ENCODE measurements at places on chromosomes 3 and 15. TPM values are rescaled to one million over a fixed set of nuclear protein-coding genes. Genes with fewer than 3 reads are reported as not detected.

- DNase-seq = no peak
These were observed 30.8 kb downstream of the LRRC28 start for GRCh38 chr15:99282121-99282520.

DNA sequence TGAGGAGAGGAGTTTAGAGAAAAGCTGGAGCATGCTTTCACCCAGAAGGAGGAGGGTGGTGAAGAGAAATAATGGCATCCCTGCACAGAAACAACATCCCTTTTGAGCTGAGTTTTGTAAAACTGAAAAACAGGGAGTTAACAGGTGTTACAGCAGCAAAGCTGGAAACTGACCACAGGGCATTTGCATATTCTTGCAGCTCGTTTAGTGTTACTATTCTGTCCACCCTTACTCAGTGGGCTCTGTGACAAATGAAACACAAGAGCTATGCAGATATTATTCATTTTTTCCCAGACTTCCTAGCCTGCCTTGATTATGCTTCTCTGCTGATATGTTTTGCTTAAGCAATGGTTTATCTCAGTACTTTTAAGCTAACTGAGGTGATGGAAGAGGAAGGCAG, 272.0 kb downstream of the NEK10 start:
- DNase-seq = no peak

KIF7 gene
- polyA plus RNA-seq = 3.7 TPM

DNA sequence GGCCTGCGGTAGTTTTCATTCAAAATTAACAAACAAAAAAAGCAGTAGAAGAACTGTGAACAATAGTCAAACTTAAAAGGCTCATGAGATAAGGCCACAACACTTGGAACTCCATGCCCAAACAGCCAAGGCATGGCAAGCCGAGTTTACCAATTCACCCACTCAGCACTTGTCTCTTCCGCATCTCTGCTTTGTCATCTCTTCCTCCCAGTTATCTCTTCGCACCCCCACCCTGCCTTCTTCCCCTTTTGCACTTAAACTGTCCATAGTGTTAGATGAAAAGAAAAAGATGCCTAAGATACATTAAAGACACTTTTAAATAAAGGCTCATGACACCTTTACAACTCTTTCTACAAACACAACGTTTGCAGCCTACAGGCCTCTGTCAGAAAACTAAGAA, 11.1 kb downstream of the TLE3 start:
- no peak for DNase-seq

ZMYND10 gene
- 0.20 TPM for polyA plus RNA-seq

DNA sequence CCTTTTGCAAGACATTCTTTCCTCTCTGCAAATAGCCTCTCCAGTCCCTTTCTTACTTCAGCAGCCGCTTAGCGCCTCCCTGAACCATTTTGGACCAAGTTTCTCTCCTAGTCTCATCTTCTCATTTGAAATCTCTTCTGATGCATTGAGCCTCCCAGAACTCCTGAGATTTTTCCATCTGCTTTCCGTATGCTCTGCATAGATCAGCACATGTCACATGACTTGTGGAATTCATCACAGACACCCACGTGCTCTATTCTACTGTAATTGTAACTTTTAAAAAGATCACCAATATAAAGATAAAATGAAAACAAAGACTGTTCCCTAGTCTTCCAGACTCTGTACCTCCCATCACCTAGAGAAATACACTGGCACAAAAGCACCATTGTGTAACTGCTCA, 100.7 kb downstream of the GADL1 start:
- DNase-seq = no peak

SOX14 gene
- not detected for polyA plus RNA-seq

INKA1 gene
- polyA plus RNA-seq = 8.6 TPM

GOLGA6L7 gene
- polyA plus RNA-seq = not detected

GPX1 gene
- 203 TPM for polyA plus RNA-seq

PCSK6 gene
- 4.6 TPM for polyA plus RNA-seq

DNA sequence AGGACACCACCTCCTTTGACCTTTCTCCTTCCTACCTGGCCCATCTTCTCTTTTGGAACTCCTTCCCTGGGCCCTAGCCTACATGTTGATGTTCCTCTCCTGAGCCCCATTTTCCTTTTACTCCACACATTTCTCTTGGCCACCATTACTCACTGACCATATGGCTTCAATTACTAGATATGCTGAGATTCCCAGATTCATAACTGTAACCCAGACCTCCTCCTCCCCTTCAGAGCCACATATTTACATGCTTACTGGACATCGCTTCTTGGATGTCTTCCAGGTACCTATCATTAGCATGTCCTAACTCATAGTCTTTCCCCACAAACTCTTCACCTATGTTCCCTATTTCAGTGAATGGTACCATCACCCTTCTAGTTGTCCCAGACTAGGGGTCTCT, 24.4 kb upstream of the TRIM59 start:
- no peak for DNase-seq
